ENCODE measurements at places on chromosomes 12 and 14. TPM values are rescaled to one million over a fixed set of nuclear protein-coding genes. Genes with fewer than 3 reads are reported as not detected.

Gene GPR162
- total RNA-seq, result 6.5 TPM

- DNase-seq, result no peak
These were observed 23.1 kb downstream of the VASH1 start for GRCh38 chr14:76784266-76784874.

Gene LMNTD1
- total RNA-seq, result not detected

DNA sequence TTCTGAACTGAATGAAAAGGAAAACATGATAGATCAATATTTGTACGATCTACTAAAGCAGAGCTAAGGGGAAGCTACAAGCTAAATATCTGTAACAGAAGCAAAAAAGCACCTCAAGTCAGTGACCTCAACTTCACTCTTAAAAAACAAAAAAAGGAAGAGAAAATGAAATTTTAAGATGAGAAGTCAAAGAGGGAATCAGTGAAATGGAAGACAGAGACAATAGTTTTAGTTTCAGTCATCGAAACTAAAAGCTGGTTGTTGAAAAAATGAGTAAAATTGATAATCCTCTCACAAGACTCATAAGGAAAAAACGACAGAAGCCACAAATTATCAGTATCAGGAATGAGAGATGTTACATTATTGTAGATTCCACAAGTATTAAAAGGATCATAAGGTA is 11.9 kb upstream of the SLC2A13 start:
- DNase-seq, result no peak
